ENCODE measurements at places on chromosomes 7 and 10. TPM values are rescaled to one million over a fixed set of nuclear protein-coding genes. Genes with fewer than 3 reads are reported as not detected.
A peak's percentile ranks its signal among the peaks of the same experiment; 100 is the strongest.

GRCh38 chr10:47336387-47337134 is 11.6 kb upstream of the RBP3 start:
- no peaks in the 10 kb centered on the region for H3K36me3 ChIP-seq
- no peak overlapping the region for H3K4me3 ChIP-seq

GRCh38 chr10:124394583-124394982 is 24.1 kb downstream of the OAT start:
- no peak overlapping the region for H3K27ac ChIP-seq
- peaks cover 1% of the 10 kb centered on the region for H3K4me1 ChIP-seq
- no peaks in the 10 kb centered on the region for H3K27me3 ChIP-seq

- H3K27me3 ChIP-seq = no peaks in the 10 kb centered on the region
- no peak overlapping the region for H3K4me3 ChIP-seq
- no peaks in the 10 kb centered on the region for H3K4me1 ChIP-seq
- H3K36me3 ChIP-seq = no peaks in the 10 kb centered on the region
- no peak for DNase-seq
- no peak overlapping the region for H3K27ac ChIP-seq
Observed at GRCh38 chr7:87858417-87859100, 17.6 kb downstream of the SLC25A40 start.

DNA sequence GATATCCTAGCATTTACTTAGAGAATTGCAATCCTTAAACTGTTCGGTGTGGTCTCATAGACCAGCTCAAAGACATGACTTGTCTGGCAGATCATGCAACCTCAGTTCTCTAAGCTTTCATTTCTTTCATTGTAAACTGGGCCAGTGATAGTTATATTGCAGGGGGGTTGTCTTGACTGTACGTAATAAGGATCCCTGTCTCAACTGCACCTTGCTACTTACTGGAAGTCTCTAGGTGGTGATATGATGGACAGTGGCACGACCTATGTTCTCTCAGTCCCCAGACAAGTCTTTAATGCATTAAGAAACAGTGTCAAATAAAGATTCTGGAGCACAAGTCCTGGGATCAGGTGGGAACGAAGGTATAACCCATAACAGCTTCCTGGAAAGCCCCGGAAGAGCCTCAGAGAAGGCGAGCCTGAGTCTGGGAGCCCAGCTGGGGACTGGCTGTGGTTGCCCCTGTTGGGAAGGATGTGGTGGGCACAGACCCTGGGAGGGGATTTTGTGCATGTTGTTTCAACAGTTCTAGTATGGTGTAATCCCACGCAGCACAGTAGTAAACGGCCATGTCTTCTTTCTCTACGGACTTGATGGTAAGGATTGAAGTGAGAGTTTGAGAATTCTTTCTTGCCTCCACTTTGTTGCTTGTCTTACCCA is 26.0 kb upstream of the TARP start:
- H3K27ac ChIP-seq = no peak overlapping the region
- DNase-seq = no peak
- H3K4me3 ChIP-seq = no peak overlapping the region
- H3K27me3 ChIP-seq = no peaks in the 10 kb centered on the region

DNA sequence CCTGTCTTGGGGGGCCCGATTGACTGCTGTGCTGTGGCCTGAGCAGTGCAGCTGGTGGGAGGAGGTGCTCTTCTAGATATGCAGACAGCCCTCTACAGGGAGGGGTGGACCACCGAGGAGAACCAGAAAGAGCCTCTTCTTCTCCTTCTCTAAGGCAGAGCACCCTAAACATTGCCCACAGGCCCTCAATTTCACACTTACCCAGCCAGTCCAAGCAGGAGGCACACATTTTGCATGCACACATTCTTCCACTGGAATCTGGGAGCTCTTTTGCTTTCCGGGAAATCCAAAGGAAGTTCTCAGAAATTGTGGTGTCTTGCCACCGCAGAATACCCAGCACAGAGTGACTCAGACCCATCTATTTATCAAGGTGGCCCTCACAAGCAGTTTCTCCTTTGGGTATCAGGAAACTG is 45.8 kb downstream of the EEPD1 start:
- DNase-seq = no peak
- no peak overlapping the region for H3K27ac ChIP-seq
- peaks cover 19% of the 10 kb centered on the region for H3K4me1 ChIP-seq
- H3K4me3 ChIP-seq = no peak overlapping the region
- peaks cover 5% of the 10 kb centered on the region for H3K36me3 ChIP-seq

DNA sequence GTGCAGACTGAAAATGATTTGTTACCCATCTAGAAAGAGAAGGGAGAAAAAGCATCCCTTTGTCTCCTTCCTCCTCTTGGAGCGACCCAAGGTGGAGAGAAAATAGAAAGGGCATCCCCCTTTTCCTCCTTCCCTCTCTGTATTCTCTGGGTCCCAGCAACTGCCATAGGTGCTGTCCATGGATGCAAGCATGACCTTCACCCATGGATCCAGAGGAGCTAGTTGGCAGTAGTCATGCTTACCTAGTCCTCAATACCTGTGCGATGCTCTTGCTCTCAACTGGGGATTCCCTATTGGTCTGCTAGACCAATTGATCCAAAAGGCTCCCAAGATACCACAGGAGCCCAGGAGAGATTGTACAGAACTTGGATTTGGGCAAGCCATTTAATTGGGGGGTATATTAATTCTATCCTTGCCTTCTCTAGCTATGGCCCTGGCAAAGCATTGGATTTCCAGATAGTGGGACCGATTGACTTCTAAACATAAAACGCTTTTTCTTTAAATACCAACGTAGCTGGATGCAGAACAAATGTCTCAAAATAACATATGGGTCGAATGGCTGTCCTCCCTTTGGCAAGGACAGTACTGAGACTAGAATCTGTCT is 547.8 kb upstream of the IGFBP3 start:
- H3K27ac ChIP-seq = no peak overlapping the region
- H3K27me3 ChIP-seq = no peaks in the 10 kb centered on the region
- no peaks in the 10 kb centered on the region for H3K4me1 ChIP-seq
- peak; percentile 4 for DNase-seq

GRCh38 chr7:94039368-94040035 is 35.3 kb upstream of the BET1 start:
- H3K27ac ChIP-seq = no peak overlapping the region
- H3K36me3 ChIP-seq = no peaks in the 10 kb centered on the region
- H3K4me3 ChIP-seq = no peak overlapping the region
- no peaks in the 10 kb centered on the region for H3K27me3 ChIP-seq

DNA sequence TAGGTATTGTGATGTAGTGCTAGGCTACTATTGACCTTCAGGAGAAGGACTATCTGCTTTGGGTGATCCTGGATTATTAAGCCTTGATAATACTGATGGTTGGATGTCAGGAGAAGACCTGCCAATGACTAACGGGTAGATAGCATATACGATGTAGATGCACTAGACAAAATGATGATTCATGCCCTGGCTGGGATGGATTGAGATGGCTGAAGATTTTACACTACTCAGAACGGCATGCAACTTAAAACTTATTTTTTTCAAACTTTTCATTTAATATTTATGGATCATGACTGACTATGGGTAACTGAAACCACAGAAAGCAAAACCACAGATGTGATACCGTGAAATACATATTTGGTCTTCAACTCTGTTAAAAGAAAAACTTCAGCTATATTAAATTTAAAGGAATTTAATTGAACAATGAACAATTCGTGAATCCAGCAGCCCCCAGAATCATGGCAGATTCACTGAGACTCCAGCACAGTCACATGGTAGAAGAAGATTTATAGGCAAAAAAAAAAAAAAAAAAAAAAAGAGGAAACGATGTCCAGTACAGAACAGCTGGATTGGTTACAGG is 124.6 kb upstream of the CDK13 start:
- H3K36me3 ChIP-seq = no peaks in the 10 kb centered on the region
- H3K4me1 ChIP-seq = no peaks in the 10 kb centered on the region
- no peak for DNase-seq
- no peaks in the 10 kb centered on the region for H3K27me3 ChIP-seq

- no peak overlapping the region for H3K27ac ChIP-seq
- no peaks in the 10 kb centered on the region for H3K36me3 ChIP-seq
- DNase-seq = no peak
- H3K4me1 ChIP-seq = no peaks in the 10 kb centered on the region
- H3K4me3 ChIP-seq = no peak overlapping the region
Observed at GRCh38 chr7:87882151-87882937, 6.1 kb downstream of the DBF4 start.

GRCh38 chr10:5569568-5569967 is 44.8 kb downstream of the CALML3 start:
- no peak overlapping the region for H3K4me3 ChIP-seq
- H3K4me1 ChIP-seq = peaks cover 5% of the 10 kb centered on the region
- DNase-seq = no peak
- no peaks in the 10 kb centered on the region for H3K36me3 ChIP-seq

GRCh38 chr10:12501841-12502525 is 152.6 kb downstream of the CAMK1D start:
- H3K36me3 ChIP-seq = no peaks in the 10 kb centered on the region
- no peak overlapping the region for H3K4me3 ChIP-seq
- H3K27me3 ChIP-seq = no peaks in the 10 kb centered on the region
- H3K27ac ChIP-seq = no peak overlapping the region
- H3K4me1 ChIP-seq = peaks cover 8% of the 10 kb centered on the region
- DNase-seq = no peak

GRCh38 chr7:150848561-150849115 is 3.7 kb upstream of the AOC1 start:
- no peak for DNase-seq
- H3K27ac ChIP-seq = no peak overlapping the region
- no peaks in the 10 kb centered on the region for H3K36me3 ChIP-seq
- peaks cover 17% of the 10 kb centered on the region for H3K4me1 ChIP-seq

- H3K36me3 ChIP-seq = peaks cover 31% of the 10 kb centered on the region
- H3K4me3 ChIP-seq = no peak overlapping the region
- DNase-seq = no peak
- H3K27me3 ChIP-seq = no peaks in the 10 kb centered on the region
- no peak overlapping the region for H3K27ac ChIP-seq
Observed at GRCh38 chr7:159098424-159098786, 46.3 kb downstream of the VIPR2 start.

GRCh38 chr10:74890460-74890859 is 64.1 kb downstream of the KAT6B start:
- H3K27ac ChIP-seq = no peak overlapping the region
- DNase-seq = no peak
- H3K4me1 ChIP-seq = peaks cover 5% of the 10 kb centered on the region
- no peak overlapping the region for H3K4me3 ChIP-seq

DNA sequence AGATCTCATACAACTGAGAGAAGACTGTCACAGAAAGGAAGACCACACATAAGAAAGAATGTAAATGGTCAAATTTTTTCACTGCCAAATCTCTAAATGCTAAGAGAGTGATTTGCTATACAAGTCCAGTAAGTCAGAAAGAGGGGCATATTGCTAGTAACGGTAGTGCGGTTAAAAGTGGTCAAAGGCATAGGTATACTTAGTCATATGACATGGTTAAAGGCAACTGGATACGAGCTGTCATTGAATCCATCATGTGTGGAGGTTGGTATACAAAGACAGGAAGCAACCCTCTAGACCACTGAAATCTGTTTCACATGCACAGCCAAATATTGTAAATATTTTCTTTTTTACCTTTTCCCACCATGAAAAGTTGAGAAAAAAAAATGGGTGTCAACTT is 4.8 kb downstream of the INHBA start:
- no peaks in the 10 kb centered on the region for H3K36me3 ChIP-seq
- H3K27me3 ChIP-seq = peaks cover 35% of the 10 kb centered on the region

DNA sequence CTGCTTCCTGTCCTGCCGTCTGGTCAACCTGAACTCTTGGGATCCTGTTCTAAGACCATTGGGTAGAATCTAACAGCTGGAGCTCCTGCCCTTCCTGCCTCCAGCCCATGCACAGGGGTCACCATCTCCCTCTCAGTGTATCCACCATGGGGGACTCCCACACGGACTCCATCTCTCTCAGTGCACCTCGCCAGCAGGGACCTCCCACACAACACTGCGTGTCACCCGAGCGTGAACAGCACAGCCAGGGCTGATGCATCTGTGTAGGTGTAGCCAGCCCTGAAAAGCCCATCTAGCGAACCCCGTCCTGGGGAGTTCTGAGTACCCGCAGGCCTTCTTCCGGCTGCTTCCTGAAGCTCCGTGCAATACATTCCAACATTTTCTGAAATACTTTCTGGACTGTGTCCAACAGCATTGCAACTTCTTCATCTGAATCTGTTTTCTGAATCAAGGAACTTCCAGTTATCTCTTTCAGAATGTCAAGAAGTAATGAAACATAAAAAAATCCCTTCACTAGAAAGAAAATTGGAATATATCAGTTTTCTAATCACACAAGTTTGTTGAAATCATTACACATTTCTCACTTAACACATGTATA is 52.5 kb downstream of the NCAPG2 start:
- no peak overlapping the region for H3K4me3 ChIP-seq
- H3K4me1 ChIP-seq = no peaks in the 10 kb centered on the region
- DNase-seq = no peak
- peaks cover 24% of the 10 kb centered on the region for H3K36me3 ChIP-seq

DNA sequence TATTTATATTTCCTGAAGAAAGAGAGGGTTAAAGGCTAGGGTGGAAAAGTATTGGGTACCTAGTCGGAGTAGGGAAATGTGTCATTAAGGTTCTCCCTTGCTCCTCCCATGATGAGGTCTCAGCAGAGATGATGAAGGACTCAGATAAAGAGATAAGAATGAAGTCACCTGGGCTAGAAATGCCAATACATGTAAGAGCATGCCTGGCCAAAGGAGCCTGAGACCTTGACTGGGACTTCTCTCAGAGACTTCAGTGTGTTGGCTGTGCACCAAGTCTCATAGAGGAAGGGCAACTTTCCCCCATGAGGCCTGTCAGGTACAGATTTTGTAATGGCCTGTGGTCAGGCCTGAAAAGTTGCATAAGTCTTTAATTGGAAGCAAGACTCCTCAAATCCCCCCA is 361.0 kb upstream of the CDC14C start:
- H3K27me3 ChIP-seq = no peaks in the 10 kb centered on the region
- no peak for DNase-seq
- H3K4me3 ChIP-seq = no peak overlapping the region
- H3K36me3 ChIP-seq = no peaks in the 10 kb centered on the region
- H3K27ac ChIP-seq = no peak overlapping the region

- H3K27me3 ChIP-seq = no peaks in the 10 kb centered on the region
- peaks cover 4% of the 10 kb centered on the region for H3K36me3 ChIP-seq
- DNase-seq = no peak
- no peak overlapping the region for H3K27ac ChIP-seq
- H3K4me3 ChIP-seq = no peak overlapping the region
- no peaks in the 10 kb centered on the region for H3K4me1 ChIP-seq
Observed at GRCh38 chr7:94643771-94644545, 12.0 kb downstream of the SGCE start.

GRCh38 chr7:99557940-99558305 is 519 bp upstream of the ZNF655 start:
- peaks cover 32% of the 10 kb centered on the region for H3K36me3 ChIP-seq
- H3K27ac ChIP-seq = peak overlapping the region; percentile 98
- peak overlapping the region; percentile 98 for H3K4me3 ChIP-seq
- peaks cover 21% of the 10 kb centered on the region for H3K4me1 ChIP-seq

DNA sequence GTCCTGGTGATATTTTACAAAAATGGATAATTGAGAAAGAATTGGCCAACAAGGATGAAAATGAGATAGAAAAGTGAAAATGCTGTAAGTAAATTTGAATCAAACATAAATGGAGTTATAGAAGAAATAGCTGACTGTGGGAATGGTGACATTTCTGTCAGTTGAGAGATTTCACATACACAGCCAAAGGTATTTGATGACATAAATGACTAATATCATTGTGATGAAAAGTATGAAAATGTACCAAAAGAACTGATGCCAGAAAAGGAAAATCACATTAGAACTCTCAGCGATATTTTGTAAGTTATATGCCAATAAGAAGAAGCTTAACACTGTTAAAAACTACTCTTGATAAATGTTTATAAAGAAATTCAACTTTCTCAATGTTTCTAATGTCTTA is 54.9 kb downstream of the TFPI2 start:
- no peak overlapping the region for H3K4me3 ChIP-seq
- no peaks in the 10 kb centered on the region for H3K4me1 ChIP-seq
- no peak overlapping the region for H3K27ac ChIP-seq
- no peaks in the 10 kb centered on the region for H3K36me3 ChIP-seq
- no peak for DNase-seq

CDK14 gene
- 78.0 TPM for total RNA-seq

VWC2 gene
- total RNA-seq = 2.4 TPM

EBLN1 gene
- total RNA-seq = not detected

MSMB gene
- not detected for total RNA-seq

JCAD gene
- total RNA-seq = 48.3 TPM

Data from spinal cord (tissue), 10 donors.